Stomach (tissue), 19 donors: ENCODE measurements at places on chromosomes 7 and 10. TPM values are rescaled to one million over a fixed set of nuclear protein-coding genes. Genes with fewer than 3 reads are reported as not detected.

DNA sequence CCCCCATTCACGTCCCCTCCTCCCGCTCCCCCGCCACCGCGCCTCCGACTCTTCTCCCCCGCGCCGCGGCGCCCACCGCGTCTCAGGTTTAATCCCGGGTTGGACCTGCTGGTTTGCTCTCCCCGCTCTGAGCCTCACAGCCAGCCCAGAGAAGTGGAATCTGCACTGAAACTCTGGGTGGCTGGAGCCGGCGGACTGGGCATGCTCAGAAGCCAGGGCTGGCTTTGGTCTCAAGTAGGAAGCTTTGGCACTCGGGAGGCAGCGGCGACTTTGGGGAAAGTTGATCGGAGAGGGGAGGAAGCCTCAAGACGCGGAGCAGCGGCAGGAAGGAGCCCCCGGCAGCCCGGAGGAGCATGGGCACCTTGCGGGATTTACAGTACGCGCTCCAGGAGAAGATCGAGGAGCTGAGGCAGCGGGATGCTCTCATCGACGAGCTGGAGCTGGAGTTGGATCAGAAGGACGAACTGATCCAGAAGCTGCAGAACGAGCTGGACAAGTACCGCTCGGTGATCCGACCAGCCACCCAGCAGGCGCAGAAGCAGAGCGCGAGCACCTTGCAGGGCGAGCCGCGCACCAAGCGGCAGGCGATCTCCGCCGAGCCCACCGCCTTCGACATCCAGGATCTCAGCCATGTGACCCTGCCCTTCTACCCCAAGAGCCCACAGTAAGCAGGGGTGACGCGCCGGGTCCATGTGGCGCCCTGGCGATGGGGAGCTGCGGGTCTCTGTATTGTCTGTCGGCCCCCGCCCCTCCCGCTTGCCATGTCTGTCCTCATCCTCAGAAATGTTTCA, at the start of gene PRKG1:
Gene PRKG1 (plus strand): TSS at position 250 of the 791 bp plus-strand sequence.
- peak; percentile 77 for DNase-seq
- H3K4me3 ChIP-seq, result peak within 1 kb of the TSS; percentile 60

DNA sequence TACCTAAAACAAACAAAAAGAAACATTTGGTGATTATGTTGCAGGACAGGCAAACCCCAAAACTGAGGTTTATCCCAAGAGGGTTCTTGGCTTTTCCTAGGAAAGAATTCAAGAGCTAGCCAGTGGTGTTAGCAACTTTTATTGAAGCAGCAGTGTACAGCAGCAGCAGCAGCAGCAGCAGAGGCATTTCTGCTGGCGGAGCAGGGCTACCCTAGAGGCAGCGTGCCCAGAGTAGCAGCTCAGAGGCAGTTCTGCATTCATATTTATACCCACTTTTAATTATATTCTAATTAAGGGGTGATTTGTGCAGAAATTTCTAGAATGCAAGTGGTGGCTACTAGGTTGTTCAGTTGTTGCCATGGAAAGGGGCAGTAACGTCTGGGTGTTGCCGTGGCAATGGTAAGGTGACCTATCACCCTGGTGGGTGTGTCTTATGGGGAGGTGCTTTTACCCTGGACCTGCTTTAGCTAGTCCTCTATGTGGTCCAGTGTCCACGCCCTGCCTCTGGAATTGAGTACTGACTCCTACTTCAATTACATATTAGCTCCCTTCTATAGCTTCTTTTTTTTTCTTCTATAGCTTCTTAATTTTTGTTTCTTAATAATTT, 53.9 kb downstream of the VCL start:
- H3K4me1 ChIP-seq, result peaks cover 14% of the 10 kb centered on the region
- H3K27ac ChIP-seq, result no peak overlapping the region
- no peak for DNase-seq
- no peaks in the 10 kb centered on the region for H3K36me3 ChIP-seq
- H3K27me3 ChIP-seq, result no peaks in the 10 kb centered on the region
- no peak overlapping the region for H3K4me3 ChIP-seq

- H3K4me1 ChIP-seq, result no peaks in the 10 kb centered on the region
- DNase-seq, result no peak
- no peaks in the 10 kb centered on the region for H3K27me3 ChIP-seq
Observed at GRCh38 chr10:79628988-79629954, 18.5 kb downstream of the SFTPA1 start.

GRCh38 chr10:124175701-124176348, 82.4 kb upstream of the CHST15 start:
- H3K27me3 ChIP-seq, result no peaks in the 10 kb centered on the region
- H3K4me3 ChIP-seq, result no peak overlapping the region
- H3K27ac ChIP-seq, result no peak overlapping the region
- H3K4me1 ChIP-seq, result no peaks in the 10 kb centered on the region

MGMT gene
- 1.2 TPM for total RNA-seq

ADRA2A gene
- total RNA-seq, result 1.7 TPM

- no peaks in the 10 kb centered on the region for H3K36me3 ChIP-seq
- DNase-seq, result peak; percentile 54
- H3K4me1 ChIP-seq, result no peaks in the 10 kb centered on the region
- H3K27ac ChIP-seq, result no peak overlapping the region
Observed at GRCh38 chr7:139936760-139937310, 107.8 kb downstream of the TBXAS1 start.

DNA sequence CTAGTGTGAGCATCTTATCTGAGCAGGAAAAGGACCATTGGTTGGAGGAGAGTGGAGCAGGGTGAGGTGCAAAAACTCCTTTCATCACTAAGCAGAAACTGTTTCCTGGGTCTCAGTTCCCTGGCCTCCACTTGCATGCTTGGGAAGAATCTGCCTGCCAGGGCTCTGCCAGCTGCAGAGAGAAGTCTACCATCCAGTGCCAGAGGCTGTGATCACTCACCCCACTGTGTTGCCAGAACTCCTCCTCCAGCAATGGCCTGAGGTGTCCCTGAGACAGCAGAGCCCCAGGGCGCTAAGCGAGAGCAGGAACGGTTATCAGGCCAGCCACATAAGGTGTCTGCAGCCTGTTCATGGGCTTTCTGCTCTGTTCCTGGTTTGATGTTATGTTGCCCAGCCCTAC, 991.4 kb downstream of the CCSER2 start:
- no peak for DNase-seq
- H3K27me3 ChIP-seq, result no peaks in the 10 kb centered on the region
- H3K36me3 ChIP-seq, result no peaks in the 10 kb centered on the region
- H3K27ac ChIP-seq, result no peak overlapping the region
- H3K4me1 ChIP-seq, result no peaks in the 10 kb centered on the region

- H3K27ac ChIP-seq, result no peak overlapping the region
- H3K4me1 ChIP-seq, result no peaks in the 10 kb centered on the region
- no peaks in the 10 kb centered on the region for H3K36me3 ChIP-seq
- peaks cover 49% of the 10 kb centered on the region for H3K27me3 ChIP-seq
- DNase-seq, result no peak
Observed at GRCh38 chr10:1382711-1383110, 326.5 kb downstream of the WDR37 start.

- H3K27me3 ChIP-seq, result no peaks in the 10 kb centered on the region
- no peak overlapping the region for H3K27ac ChIP-seq
- H3K4me3 ChIP-seq, result no peak overlapping the region
Observed at GRCh38 chr7:18225067-18225466, 197.4 kb upstream of the PRPS1L1 start.

DNA sequence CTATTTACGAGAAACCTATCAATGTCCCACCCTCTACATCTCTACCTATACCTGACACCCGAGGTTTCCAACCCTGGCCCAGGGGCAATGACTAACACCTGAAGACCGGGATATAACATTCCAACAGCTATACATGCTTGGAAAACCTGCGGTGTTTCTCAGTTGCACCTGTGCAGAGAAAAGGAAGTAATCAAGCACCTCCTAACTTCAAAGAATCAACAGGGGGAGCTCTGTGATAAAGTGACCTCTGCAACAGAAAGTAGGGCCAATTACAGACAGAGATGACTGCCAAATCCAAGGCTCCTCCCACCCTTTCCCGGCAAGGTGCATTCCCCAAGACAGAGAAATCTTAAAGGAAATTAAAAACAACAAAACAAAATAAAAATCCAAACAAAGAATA, 41.3 kb downstream of the CCDC6 start:
- no peak overlapping the region for H3K4me3 ChIP-seq
- H3K36me3 ChIP-seq, result no peaks in the 10 kb centered on the region
- H3K27ac ChIP-seq, result peak overlapping the region; percentile 41
- peak; percentile 72 for DNase-seq
- peaks cover 44% of the 10 kb centered on the region for H3K4me1 ChIP-seq

DNA sequence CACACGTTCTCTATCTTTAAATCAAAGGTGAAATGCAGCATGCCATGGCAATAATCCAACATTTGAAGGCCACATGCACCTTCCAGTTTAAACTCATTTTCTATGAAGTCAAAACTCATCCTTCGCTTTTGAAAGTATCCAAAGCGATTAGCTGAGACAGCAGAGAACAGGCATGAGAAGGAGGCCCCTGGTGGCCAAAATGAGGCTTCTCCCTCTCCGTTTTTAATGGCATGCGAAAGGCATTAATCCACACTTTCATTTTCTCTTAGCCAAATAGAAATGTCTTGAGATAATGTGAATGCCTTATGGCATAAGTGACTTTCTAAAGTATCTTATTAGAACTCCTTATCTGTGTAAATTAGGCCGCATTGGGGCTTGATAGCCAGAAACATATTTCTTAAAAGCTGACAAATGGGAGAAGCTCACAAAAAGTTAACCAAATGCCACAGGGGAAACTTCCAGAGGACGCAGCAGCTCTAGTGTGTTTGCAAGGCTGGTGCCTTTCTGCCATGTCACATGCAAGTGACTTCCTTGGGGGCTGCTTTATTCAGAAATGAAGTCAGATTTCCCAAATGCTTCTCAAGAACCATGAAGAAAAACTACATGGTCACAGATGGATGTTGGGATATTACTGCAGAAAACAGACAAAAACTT, 1189.6 kb downstream of the SORCS1 start:
- no peaks in the 10 kb centered on the region for H3K4me1 ChIP-seq
- no peaks in the 10 kb centered on the region for H3K27me3 ChIP-seq
- H3K36me3 ChIP-seq, result no peaks in the 10 kb centered on the region
- H3K4me3 ChIP-seq, result peak overlapping the region; percentile 19
- H3K27ac ChIP-seq, result no peak overlapping the region
- peak; percentile 32 for DNase-seq
